ENCODE measurements at places on chromosomes 11 and 22. TPM values are rescaled to one million over a fixed set of nuclear protein-coding genes. Genes with fewer than 3 reads are reported as not detected.

MYH9 gene
- total RNA-seq = 159 TPM

ACR gene
- not detected for total RNA-seq

MAJIN gene
- not detected for total RNA-seq

OR5B21 gene
- total RNA-seq = not detected

PNPLA5 gene
- not detected for total RNA-seq

All from A549 treated with CORT108297 at 1 μM for 4 hours (cell line).